ENCODE measurements at places on chromosomes 5 and 9. TPM values are rescaled to one million over a fixed set of nuclear protein-coding genes. Genes with fewer than 3 reads are reported as not detected.

The CNTLN gene
- 3.1 TPM for total RNA-seq

The CHD1 gene
- 11.8 TPM for total RNA-seq

The VPS13A gene
- 35.0 TPM for total RNA-seq

The LCN9 gene
- not detected for total RNA-seq

The IFNW1 gene
- not detected for total RNA-seq

The CCDC183 gene
- 1.5 TPM for total RNA-seq

The ZFR gene
- 46.9 TPM for total RNA-seq

The SLC6A3 gene
- not detected for total RNA-seq

The PDCD1LG2 gene
- 2.4 TPM for total RNA-seq

The PKD2L2 gene
- 0.48 TPM for total RNA-seq

The PRR7 gene
- 0.59 TPM for total RNA-seq

The SHC3 gene
- total RNA-seq: 0.35 TPM

The ISL1 gene
- not detected for total RNA-seq

The ZNF484 gene
- total RNA-seq: 4.0 TPM

The PHYHD1 gene
- 28.7 TPM for total RNA-seq

The CHSY3 gene
- total RNA-seq: 0.51 TPM
